ENCODE measurements at places on chromosomes 3 and 15. TPM values are rescaled to one million over a fixed set of nuclear protein-coding genes. Genes with fewer than 3 reads are reported as not detected.

The ZNF502 gene
- total RNA-seq = 1.4 TPM

GRCh38 chr3:16529264-16529663 is 15.8 kb upstream of the RFTN1 start:
- no peak for DNase-seq

The ACVR2B gene
- total RNA-seq = 12.3 TPM

DNA sequence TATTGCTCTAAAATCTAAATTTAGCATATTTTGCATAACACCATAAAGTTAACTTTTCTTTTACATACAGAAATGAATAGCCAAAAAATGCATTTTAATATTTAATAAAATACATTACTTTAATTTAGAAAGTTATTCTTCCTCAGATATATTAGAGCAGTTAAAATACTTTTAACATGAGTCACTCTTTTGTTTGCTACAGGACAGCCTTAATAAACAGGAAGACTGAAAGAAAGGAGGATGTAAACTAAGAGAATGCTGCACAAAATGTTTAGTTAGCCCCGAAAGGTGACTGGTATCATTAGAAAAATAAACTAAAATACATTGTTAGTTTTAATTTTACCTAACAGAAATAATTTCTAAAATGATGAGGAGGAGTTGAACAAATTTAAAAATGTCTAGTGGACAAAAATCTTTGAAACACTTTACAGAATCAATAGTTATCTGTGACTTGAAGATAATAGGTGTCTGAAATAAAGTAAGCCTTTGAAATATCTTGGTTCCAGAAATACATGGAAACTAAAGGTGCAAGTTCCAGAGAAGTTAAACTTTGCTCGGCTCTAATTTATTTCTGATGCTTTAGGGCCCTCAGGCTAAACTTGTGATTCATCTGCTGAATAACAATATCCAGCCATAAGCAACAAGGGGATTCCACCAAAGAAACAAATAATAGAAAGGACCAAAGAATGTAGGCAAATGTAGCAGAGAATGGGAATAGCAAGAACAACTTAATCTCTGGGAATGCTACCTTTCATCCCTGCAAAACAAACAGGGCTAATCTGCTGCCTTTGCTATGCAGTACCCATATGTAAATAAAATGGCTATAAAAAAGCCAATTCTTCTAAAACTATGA is 138.3 kb upstream of the UBP1 start:
- no peak for DNase-seq
